ENCODE measurements at places on chromosomes 2 and 18. TPM values are rescaled to one million over a fixed set of nuclear protein-coding genes. Genes with fewer than 3 reads are reported as not detected.

NGEF gene
- total RNA-seq: 0.31 TPM

DNA sequence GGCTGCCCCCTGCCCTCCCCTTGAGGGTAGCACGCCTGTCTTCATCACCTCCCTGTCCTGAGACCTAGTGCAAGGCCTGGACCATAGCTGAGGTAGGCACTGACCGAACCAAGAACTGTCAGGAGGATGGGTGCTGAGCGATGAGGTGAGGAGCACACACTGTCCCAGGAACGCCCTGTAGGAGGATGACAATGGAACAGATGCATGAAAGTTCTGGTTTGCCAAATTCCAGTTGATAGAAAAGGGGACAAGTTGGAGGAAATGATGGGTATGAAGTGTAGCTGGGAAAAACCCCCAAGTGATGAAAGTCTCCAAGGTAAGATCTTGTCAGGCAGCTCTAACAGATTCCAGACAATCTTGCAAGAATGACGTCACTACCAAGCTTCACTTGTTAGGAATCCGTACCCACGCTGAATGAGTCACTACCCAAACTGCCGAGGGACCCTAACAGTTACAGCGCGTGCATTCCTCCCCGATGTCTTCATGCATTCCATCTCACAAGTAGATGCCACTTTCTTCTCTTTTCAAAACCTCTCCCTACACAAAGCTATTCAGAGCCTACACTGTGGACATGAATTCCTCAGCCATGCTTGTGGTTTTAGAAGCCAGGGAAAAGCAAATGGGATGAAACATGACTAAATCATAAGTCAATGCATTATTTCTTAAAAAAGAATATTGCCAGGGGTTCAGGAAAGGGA is 27.6 kb downstream of the MRPL33 start:
- no peak for DNase-seq

- no peak for DNase-seq
Measured at GRCh38 chr18:6719098-6719846, 10.2 kb upstream of the ARHGAP28 start.

GRCh38 chr18:74152857-74153256 is 4.5 kb downstream of the TIMM21 start:
- no peak for DNase-seq

DNA sequence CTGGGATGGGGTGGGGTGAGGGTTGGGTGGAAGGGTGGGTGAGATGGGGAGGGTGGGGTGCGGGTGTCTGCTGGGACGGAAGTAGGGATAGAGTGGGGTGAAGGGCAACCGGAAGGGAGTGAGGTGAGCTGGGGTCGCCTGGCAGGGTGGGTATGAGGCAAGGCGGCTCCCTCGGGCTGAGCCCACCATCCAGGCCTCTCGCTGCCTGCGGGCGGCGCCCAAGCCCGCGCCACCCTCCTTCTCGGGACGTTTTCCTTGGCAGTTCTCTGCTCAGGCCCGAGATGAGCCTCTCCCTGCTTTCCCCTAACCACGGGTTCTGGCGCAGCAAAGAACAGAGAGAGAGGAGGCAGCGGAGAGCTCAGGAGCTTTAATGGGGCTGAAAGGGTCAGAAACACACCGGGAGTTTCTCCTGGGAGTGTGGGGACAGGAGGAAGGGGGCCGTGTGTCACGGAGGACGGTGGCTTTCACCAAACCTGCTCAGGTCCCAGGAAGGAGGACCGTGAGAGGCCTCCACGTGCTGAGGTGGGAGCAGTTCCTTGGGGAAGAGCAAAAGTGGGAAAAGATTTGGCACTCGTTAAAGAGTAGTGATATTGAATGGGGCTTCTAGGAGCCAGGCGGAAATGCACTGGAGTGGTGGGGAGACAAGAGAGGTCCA is 4.1 kb downstream of the FEV start:
- DNase-seq: no peak

DNA sequence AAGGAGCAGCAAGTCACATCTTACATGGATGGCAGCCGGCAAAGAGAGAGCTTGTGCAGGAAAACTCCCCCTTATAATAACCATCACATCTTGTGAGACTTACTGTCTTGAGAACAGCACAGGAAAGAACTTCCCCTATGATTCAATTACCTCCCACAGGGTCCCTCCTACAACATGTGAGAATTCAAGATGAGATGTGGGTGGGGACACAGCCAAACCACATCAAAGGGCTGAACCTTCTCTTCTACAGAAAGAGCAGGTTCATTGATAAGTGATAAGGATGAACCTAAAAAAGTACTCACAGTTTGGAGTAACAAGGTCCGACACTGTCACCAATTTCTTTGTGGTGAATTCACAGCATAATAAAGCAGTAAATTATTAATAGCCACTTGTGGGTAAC is 422.2 kb upstream of the FSIP2 start:
- DNase-seq: no peak

SKOR2 gene
- total RNA-seq: not detected

DNA sequence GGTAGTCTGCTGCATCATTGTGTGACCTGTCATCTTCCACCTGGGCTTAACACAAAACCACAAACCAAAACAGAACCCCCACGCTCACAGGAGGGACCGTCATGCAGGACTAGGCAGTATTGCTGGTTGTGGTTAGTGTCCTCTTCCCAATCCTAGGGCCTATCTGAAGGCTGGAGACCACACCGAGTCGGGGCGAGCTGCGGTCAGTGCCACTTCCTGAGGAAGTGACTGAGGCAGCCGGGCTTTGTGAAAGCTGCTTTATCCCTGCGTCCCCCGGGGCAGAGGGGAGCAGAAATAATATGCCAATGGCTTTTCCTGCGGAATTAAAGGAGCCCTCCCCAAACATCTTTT is 22.9 kb downstream of the ZNF532 start:
- DNase-seq: no peak

DNA sequence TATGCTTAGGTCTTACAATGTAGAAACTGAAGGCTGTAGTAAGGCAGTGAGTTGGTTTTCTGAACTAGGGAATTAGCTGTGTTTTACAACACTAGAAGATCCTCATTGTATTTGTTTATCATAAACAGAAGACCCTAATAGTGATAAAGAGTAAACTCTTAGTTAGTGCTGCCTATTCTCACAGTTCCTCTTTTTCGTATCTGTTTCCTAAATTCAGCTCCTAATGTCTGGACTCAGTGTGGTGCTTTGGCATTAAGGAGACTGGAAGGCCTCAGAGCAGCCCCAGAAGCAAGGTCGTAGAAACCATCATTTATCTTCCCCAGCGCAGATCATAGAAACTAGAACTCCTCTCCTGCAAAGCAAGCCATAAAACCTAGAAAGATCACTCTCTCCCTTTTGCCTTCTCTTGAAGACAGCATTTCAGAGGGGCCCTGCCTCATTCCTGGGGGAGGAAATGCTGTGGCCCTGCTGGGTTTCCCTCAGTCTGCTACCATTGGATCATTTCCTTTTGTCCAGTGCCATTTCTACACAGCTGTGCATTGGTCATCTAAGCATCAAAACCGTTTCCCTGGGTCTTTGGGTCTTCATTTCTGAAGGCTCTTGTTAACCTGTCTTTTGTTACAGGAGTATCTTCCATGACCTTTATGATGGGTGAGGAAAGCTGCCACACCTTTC is 4.7 kb downstream of the ACP1 start:
- DNase-seq: no peak

NEB gene
- not detected for total RNA-seq

OSBPL6 gene
- 3.4 TPM for total RNA-seq

GFPT1 gene
- total RNA-seq: 11.6 TPM

DNA sequence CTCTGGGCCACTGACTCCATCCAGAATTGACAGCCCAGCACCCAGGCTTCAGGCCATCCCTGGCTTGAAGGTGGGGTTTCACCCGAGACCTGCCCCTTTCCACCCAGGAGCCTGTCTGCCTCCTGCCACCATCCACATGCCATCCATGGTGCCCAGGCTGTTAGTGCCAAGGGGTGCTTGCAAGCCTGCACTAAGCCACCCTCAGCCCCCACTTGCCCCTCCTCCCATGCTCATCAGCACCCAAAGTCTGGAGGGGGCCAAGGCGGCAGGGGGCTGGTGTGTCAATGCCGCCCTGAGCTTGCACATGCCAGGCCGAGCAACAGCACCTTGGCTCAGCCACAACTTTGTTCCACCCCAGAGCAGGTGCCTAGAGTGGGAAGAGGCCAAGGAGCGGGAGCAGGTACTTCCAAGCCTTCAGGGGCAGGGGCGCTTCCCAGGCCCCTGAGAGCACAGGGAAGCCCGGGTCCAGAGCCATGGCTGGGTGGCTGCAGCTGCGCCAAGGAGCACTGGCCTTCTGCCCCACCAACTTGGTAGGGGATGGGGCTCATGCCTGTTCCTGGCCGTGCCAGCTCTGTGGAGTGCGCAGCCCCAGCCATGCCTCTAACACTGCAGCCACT is 12.0 kb downstream of the SRD5A2 start:
- DNase-seq: no peak

GRCh38 chr2:195119231-195119630 is 537.8 kb upstream of the SLC39A10 start:
- DNase-seq: no peak

GRCh38 chr2:167049659-167050058 is 161.4 kb downstream of the XIRP2 start:
- DNase-seq: no peak

ZRANB3 gene
- total RNA-seq: 9.4 TPM

DPYSL5 gene
- 4.8 TPM for total RNA-seq

DNA sequence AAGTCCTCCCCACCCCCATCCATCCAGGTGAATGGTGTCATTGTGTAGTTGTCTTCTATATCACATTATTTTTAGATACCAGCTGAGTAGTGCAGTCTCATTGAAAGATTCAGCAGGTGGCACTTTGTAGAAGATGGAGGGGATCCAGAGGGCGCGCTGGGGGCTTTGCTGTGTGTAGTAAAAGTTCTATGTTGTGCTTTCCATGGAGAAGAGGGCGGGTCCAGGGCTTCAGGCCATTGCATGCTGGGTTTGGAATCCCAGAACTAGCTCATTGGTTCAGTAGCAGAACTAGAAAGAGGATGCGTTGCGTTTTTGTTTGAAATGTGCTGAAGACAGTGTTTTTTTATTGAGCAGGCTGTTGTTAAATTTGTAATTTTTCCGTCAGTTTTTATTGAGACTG is 120.0 kb downstream of the MAP4K4 start:
- DNase-seq: no peak

COL4A3 gene
- total RNA-seq: 3.0 TPM

DNA sequence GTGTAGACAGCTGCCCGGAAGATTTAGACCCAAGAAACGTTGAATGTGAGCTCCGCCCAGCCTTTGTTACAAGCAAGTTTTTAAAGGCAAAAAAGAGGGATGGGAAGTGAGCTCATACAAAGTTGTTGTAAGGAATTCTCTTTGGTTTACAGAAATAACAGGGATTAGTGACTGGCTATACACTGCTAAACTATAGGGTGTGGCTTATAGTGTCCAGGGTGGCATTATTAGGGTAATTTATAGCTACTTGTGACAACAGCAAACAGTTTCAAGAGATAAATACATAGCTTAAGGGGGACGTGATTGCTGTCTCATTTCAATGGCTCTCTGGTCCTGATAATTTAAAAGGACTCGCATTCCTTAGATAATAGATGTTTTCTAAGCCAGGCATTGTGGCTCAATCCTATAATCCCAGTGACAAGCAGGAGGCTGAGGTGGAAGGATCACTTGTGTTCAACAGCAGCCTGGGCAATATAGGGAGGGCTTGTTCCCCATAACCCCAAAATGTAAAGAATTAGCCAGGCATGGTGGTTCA is 66.5 kb upstream of the TGIF1 start:
- DNase-seq: peak; percentile 66

GRCh38 chr2:189306525-189306924 is 127.0 kb upstream of the COL5A2 start:
- DNase-seq: no peak

DNA sequence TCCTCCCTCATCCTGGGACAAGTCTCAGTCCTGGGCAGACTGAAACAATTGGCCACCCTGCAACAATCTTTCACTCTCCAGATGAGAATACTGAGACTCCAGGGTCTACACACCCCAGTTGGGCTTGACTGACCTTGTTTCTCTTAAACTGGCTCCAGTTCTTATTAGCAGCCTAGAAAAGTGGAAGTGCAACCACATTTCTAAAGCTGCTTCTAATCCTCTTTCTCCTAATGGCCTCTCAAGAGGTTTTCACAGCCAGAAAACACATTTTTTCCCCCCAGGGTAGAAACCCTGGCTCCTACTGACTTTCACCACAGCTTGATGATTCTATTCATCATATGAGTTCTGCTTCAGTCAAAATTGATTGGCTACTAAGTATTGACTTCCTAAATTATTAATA is 45.8 kb downstream of the SLC4A5 start:
- DNase-seq: no peak

- DNase-seq: no peak
Measured at GRCh38 chr2:149018981-149019380, 19.5 kb upstream of the LYPD6B start.

GRCh38 chr2:128734521-128735295 is 416.0 kb upstream of the HS6ST1 start:
- DNase-seq: no peak

DNA sequence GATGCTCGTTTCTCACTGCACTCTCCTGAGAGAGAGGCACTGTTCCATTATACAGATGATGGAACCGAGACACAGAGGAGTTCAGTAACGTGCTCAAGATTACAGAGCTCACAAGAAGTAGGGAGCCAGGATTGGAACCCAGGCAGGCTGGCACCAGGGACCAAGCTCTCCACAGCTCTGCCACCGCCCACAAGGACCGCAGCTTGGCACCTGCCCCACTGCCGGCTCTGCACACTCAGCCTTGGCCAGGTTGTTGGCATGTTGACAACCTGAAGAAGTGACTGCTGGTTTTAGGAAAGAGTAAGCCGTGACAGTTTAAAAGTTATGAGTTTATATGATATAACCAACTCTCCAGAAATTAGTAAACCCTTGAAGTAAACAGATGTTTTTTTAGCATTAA is 48.0 kb upstream of the ITM2C start:
- peak; percentile 60 for DNase-seq

- DNase-seq: no peak
Measured at GRCh38 chr2:12675801-12676200, 40.9 kb upstream of the TRIB2 start.

DNA sequence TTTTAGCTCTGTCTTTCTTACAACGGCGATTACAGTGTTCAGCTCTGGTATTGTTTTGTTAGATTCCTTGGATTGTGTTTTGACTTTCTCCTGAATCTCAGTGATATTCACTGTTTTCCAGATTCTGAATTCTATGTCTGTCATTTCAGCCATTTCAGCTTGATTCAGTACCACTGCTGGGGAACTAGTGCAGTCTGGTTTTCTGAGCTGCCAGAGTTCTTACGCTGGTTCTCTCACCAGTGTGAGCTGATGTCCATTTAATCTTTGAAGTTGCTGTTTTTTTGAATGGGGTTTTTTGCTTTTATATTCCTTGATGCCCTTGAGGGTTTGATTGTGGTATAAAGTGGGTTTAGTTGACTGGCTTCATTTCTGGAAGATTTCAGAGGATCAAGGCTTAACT is 37.4 kb upstream of the THUMPD2 start:
- no peak for DNase-seq

CSRNP3 gene
- total RNA-seq: not detected

GRCh38 chr2:180983468-180984242 is 3.2 kb downstream of the UBE2E3 start:
- DNase-seq: peak; percentile 83

Data from G401 (cell line).